ENCODE measurements at places on chromosomes 3 and 15.

GRCh38 chr3:156763931-156764720 is 62.0 kb upstream of the LEKR1 start:
- DNase-seq: peak; percentile 55

GRCh38 chr15:53837263-53837662 is 77.8 kb upstream of the WDR72 start:
- no peak for DNase-seq

DNA sequence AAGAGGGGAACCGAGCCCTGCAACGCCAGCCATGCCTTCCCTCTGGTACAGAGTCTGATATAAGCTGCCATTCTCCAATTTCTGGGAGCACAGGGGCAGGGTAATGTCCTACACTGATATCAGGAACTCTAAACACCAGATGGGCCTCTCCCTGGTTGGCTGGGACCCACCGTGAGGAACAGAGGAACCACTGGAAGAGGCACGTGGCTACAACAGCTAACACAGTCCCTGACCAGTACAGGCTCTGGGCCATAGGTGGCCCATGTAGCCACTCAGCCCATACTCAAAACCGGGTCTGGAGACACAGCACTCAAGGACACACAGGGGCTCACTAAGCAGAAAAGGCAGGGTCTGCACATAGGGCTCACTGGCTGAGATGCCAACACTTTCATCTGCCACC is 13.9 kb downstream of the NUP210 start:
- DNase-seq: no peak

- DNase-seq: no peak
Measured at GRCh38 chr3:149016242-149016641, 24.9 kb downstream of the GYG1 start.

- no peak for DNase-seq
Measured at GRCh38 chr3:53773021-53773436, 73.2 kb downstream of the CHDH start.

GRCh38 chr15:69987492-69988489 is 109.9 kb downstream of the TLE3 start:
- DNase-seq: no peak

DNA sequence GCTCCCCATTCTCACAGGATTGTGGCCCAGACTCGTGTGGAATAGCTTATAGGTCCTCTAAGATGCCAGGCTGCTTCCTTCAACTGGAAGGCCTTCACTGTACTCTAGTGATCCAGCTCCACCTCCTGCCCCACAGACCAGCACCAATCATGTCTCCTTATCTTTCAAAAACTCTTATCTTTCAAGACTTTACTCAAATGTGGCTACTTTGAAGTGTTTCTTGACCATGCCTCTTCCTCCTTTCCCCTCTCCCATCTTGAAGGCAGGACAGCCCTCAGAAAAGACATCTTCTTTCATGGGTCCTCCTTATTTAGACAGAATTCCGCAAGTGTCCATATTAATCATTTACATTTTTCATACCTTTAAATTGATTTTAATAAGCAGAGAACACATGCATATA is 142.3 kb downstream of the CHST2 start:
- DNase-seq: no peak

- DNase-seq: no peak
Measured at GRCh38 chr3:55579496-55579895, 92.4 kb upstream of the WNT5A start.

DNA sequence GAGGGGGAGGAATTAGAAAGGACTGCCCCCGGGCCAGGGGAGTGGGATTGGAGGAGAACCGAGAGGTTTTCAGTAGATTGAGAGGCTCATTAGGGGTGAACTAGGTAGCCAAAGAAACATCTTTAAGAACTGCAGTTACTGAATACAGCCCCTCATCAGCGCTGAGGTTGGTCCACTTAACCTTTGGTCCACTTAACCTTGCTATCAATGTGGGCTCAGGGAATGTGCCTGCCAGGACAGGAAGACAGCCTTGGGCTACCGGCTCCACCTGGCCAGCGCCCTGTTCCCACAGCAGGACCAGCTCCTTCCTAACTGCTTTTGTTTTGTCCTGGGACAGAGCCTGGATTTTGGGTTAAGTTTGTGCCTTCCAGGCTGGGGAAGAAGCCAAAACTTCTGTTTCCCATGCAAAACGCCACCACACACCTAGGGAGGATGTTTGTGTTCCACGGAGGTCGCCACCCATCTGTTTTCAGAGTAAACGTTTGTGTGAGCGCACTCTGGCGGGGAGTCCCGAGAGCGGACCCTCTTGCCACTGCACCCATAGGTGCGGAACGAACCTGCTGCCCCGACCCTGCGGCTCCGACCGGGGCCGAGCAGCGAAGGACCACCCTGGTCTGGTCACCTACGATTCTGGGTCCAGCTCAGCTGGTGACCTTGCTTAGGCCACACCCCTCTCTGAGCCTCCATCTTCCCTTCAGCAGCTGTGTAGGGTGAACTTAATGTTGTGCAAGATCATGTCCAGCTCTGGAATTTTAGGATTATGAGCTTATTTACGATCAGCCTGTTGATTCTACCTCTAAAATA is 107.4 kb downstream of the VGLL4 start:
- DNase-seq: no peak

DNA sequence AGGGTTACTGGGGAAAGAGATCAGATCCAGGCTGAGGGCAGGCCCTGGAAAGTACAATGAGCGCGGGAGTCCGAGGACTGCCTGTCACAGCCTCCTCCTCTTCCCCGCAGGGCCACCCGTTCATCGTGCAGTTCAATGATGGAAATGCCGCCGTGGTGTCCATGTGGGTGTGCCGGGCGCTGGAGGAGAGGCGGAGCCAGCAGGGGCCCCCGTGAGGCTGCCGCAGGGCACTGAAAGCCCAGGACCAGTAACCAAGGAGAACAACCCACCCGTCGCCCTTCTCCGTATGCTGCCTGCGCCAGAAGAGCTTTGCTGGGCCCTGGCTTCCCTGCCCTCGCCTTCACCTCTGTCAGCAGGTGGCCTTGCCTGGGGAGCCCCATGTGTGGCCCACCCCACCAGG is 18.8 kb upstream of the SKOR1 start:
- no peak for DNase-seq

DNA sequence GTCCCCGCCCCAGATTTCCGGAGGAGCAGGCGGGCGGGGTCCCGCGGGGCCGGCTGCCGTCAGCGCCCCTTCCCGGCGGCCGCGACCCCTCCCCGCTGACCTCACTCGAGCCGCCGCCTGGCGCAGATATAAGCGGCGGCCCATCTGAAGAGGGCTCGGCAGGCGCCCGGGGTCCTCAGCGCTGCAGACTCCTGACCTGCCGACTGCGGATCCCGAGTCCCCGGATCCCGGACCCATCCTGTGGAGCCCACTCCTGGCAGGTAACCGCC is at the start of gene TRH:
Gene TRH (plus strand): TSS at position 157 of the 269 bp plus-strand sequence. CDS start 1,097 bp downstream, outside the sequence.
- no peak for DNase-seq

DNA sequence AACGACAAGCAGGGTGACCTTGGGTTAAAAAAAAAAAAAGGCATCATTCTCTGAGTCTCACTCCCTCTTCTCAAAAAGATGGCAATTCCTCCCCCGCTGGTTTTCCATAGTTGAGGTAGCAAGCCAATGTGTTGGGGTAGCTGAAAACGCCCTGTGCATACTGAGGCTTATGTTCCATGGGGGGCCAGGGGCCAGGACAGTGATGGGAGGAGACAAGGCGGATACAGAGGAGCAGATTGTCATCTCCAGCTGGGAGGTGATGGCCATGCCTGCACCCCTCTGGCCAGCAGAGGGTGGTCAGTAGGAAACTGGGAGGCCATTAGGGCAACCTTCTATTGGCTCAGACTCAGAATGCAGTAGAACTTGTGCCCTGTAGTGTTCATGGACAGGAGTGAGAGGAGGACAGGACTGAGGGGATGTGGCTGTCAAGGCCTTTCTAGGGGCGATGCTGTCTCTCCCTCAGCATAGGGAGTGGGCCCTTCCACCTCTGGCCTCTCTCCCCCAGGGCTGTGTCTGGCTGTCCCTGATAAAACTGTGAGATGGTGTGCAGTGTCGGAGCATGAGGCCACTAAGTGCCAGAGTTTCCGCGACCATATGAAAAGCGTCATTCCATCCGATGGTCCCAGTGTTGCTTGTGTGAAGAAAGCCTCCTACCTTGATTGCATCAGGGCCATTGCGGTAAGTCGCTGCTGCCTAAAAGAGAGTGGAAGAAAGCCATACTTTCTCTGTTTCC is 1.9 kb downstream of the TF start:
- no peak for DNase-seq

GRCh38 chr15:59632714-59633113 is 21.1 kb downstream of the GCNT3 start:
- DNase-seq: no peak

DNA sequence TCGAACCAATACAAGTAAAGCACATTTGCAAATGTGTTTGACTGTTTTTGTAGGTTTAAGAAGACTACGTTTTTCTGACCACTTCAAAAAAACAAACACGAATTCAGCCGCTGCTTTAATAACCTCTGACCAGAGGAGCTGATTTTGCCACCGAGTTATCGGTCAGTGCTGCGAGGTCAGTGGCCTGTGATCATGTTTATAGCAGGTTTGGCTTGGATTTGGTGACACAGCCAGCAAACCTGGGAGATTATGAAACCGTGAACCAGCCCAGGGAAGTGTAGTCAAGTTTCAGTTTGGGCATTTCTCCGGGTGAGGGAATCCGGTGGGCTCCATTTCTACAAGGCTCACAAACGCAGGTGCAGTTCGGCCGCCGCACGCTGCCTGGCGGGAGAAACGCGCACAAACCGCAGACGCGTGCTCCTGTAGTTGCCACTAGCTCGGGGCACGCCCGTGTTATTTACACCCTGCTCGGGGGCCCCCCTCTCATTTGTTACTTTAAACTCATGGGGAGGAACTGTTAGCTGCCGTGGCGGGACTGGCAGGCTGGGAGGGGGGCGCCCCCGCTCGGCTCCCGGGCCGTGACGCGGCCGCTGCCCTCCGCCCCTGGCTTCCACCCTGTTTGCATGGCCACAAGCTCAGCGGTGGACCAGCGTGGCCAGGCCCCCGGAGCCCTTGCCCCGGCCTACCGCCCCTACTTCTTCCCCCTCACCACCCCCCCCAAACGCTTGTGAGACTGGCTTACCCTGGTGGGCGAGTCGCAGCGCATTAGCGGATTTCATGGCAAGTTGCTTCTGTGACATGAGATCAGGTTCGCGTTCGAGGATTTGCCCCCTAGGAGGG is 13.6 kb upstream of the ONECUT1 start:
- no peak for DNase-seq

- no peak for DNase-seq
Measured at GRCh38 chr3:124837730-124838186, 49.4 kb downstream of the ITGB5 start.

GRCh38 chr3:159938714-159939113 is 49.9 kb upstream of the IL12A start:
- no peak for DNase-seq

GRCh38 chr3:189598530-189599225 is 32.5 kb upstream of the TP63 start:
- DNase-seq: no peak

DNA sequence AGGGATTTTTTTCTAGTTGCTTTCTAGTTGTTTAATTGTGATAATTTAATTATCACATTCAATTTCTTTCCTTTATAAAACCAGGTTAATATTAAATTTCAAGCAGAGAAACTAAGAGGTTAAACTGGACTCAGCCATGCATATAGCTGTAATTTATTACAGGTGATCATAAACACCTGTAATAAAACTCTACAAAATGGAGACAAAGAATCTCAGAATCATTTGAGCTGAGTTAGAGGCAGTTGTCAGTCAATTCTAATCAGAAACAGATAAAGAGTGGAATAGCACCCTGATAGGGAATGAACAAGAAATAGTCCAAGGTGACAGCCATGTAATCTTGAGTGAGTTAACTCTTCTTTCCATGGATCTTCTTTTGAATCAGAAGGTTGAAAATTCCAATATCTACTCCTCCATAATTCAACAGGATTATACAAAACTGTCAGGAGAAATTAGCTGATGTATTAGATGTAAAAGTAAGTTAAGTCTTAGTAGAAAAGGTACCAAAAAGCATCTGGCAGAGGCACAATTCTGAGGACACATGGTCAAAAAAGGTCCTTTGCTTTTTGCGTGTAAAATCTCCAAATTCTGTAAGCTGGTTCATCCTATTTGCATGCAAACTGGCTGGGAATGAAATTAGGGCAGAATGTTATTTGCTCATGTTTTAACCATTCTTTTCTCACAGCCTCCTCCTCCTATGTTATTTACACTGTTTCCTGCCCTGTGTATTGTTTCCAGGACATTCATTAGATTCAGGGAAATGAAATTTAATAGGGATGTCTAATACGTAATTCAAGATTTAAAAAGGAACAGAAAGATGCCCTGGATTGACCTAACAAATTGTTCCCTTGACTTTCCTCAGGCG is 39.4 kb upstream of the B3GNT5 start:
- DNase-seq: no peak
